Fibroblast of skin of back (primary cell): ENCODE measurements at places on chromosomes 4 and X.
A peak's percentile ranks its signal among the peaks of the same experiment; 100 is the strongest.

DNA sequence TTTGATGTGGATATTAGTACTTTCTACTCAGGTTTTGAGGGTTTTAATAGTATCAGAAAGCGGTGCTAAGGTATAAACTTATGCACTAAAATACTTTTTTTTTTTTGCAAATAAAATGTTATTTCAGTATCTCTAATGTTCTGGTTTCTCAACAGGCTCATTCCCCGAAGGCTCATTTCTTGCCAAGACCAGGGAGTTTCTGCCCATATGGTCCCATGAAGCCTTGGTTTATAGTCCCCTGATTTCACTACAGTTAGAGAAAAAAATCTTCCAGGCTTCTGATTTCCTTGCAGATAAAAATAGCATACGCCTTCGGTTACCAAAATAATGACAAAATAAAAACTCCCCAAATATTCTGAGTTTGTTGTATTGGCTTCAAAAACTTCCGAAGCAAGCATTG is 814.2 kb upstream of the PABPC4L start:
- no peak for DNase-seq

GRCh38 chrX:64291123-64291522 is 60.7 kb upstream of the ASB12 start:
- DNase-seq: no peak

- peak; percentile 24 for DNase-seq
Observed at GRCh38 chrX:19747652-19748610, 139.5 kb downstream of the SH3KBP1 start.

DNA sequence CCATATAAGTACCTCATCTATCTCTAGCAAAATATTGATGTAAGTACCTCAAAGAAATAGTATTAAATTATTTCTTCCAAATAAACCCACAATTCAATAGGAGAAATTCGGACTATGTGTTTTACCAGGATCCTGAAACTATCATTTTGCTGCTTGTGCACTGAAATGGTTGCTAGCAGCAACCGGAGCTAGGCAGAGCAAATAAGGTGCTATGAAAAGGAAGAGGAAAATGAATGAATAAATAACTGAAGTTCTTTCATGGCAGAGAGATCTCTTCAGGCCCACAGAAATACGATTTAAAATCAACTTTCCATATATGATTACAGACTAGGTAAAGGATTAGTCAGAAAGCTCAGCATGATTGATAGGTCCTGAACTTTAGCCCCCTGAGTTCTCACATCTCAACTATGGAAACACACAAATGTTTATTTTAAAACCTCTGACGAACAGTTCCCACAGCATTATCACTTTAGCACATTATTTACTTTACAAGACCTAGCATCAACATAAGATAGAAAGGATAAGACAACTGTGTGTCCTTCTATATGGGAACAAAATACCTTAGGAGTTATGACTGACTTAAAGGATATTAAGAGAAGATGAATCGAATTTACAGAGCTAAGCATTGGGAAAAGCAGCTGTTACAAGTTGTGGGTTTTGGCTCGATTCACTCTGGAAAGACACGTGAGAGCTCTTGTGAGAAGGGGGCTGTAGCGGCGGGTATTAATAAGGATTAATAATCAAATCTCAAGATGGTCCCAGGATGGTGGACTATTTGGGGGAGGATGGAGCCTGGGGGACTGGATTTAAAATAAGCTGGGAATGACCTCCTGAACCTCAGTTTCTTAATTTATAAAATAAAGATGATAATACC is 104.3 kb downstream of the CORIN start:
- DNase-seq: no peak

- DNase-seq: no peak
Observed at GRCh38 chr4:183832776-183833450, 72.2 kb upstream of the STOX2 start.
